Vagina (tissue), 2 donors: ENCODE measurements at places on chromosomes 7 and 10. TPM values are rescaled to one million over a fixed set of nuclear protein-coding genes. Genes with fewer than 3 reads are reported as not detected.

The OIT3 gene
- total RNA-seq, result not detected

The LIPF gene
- total RNA-seq, result not detected

The NAT16 gene
- total RNA-seq, result not detected

The WNT8B gene
- not detected for total RNA-seq

The NPFFR1 gene
- not detected for total RNA-seq

The CPA4 gene
- total RNA-seq, result 8.8 TPM

The WDR37 gene
- total RNA-seq, result 16.9 TPM

The VKORC1L1 gene
- 15.2 TPM for total RNA-seq

The SLC26A5 gene
- not detected for total RNA-seq

The ANLN gene
- total RNA-seq, result 18.9 TPM

The GIMAP2 gene
- 9.6 TPM for total RNA-seq

GRCh38 chr10:29227201-29227600 lies 61.7 kb upstream of the LYZL1 start:
- DNase-seq, result no peak

GRCh38 chr10:44881649-44882048 lies 29.5 kb upstream of the TMEM72 start:
- DNase-seq, result no peak

GRCh38 chr7:2966466-2967078 lies 77.1 kb downstream of the CARD11 start:
- DNase-seq, result peak; percentile 55

GRCh38 chr7:37047260-37047659 lies 323.0 kb upstream of the AOAH start:
- DNase-seq, result no peak

DNA sequence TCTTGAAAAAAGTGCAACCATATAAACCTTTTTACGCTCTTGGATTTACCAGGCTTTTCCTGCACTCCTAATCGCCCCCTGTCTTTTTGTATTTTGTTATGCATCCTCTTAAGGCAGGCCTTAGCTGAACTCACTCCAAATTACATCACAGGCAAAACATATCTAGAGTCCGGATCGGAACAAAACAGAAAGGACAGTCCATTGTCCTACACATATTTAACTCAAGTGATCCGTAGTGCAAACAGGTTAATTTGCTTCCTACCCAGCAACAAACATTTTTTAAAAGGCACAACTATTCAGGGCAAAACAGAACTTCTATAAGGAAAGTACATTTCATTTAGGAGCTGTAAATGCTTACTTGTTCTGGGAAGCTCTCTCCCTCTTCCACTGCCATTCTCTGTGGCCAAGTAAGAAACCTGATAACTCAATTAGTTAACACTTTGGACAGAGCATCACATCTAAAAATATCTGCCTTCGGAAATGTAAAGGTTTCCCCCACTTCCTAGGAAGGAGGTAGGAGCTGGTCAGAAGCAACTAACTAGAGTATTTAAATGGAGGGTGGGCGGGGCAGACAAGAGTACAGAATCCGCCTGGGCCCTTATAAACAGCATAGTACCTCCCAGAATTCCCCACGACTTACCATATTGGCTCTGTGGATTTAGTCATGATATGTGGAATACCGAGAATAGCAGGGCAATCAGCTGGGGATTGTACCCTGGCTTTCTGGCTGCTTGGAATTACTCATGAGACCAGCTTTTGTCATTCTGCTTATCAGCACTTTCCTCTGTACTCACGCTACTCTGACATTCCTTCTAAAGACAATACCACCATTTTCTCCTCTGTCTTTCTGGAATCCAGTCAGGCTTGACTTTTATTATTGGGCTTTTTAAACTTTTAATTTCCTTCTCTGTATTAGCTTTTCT lies 89.5 kb downstream of the ANK3 start:
- DNase-seq, result no peak

- no peak for DNase-seq
Measured at GRCh38 chr7:135169141-135169963, 1.2 kb downstream of the CYREN start.

DNA sequence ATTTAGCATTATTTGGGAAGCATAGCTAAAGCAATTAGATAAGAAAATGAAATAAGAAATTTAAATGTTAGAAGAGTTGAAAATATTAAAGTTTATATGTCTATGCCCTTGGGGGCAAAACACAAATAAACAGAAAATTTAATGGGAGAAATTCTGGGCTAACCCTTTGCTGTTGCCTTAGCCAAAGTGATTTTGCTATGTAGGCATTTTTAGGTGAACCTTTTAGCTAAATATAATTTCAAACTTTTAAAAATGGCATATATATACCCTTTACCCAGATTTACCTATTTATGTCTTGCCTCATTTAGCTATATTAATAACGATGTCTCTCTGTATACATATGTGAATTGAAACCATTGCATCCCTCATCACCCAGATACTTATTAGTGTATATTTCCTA lies 20.1 kb downstream of the NFE2L3 start:
- DNase-seq, result no peak

GRCh38 chr7:83658126-83658525 lies 9.2 kb upstream of the SEMA3E start:
- DNase-seq, result no peak

DNA sequence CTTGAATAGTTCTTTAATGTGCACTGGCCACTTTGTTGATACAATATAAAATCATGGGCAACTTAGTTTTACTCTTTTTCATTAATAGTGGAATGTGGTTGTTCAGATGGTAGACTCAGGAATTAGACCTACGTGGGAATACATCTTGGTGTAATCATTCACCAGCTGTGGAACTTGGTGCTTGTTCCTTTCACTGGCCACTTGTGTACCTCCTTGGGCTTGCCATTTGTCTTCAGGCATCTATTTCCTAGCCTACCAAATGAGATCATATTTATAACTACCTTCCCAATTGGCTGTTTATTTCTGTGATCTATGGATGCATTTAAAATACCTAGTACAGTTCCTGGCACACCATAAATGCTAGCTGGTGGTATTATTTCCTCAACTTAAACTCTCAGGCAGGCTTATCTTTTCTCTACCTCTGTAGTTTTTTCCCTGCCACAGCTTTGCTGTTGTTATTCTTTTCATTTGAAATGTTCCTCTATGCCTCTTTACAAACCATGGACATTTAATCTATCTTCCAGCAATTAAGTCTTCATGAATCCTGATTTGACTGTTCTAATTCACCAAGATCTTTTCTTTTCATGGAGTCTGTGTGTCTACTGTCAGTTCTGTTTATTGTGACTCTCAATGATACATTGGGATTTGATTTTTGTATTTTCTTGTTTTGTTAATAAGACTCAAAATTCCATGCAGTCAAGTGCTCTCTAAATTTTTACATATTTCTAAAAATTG lies 113.0 kb downstream of the ADAM22 start:
- no peak for DNase-seq

- no peak for DNase-seq
Measured at GRCh38 chr10:130817674-130818073, 493.8 kb downstream of the TCERG1L start.

- DNase-seq, result no peak
Measured at GRCh38 chr7:68752485-68753178, 845.6 kb upstream of the AUTS2 start.

- DNase-seq, result no peak
Measured at GRCh38 chr10:29174389-29174788, 114.5 kb upstream of the LYZL1 start.

- no peak for DNase-seq
Measured at GRCh38 chr10:84534168-84534567, 205.8 kb downstream of the CCSER2 start.

- DNase-seq, result no peak
Measured at GRCh38 chr7:7570584-7570983, 3.9 kb downstream of the MIOS start.

DNA sequence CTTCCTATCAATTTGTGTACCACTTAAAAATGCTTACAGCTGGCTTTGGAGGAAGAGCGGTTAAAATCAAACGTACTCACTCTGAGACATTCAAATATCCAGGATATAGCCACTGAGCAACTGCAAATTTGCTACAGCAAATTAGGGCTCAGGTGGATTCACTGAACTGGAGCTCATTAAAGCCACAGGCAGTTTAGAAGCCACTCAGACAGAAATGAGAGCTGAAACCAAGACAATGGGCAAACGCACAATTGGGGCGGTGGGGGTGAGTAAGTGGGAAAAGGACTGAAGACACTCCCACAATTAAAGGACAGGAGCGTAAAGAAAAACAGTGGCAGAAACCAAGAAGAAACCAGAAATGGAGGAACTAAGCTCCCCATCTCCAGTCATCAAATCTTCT lies 20.5 kb downstream of the MPP7 start:
- no peak for DNase-seq

- no peak for DNase-seq
Measured at GRCh38 chr7:108263425-108263824, 133.3 kb upstream of the LAMB4 start.

DNA sequence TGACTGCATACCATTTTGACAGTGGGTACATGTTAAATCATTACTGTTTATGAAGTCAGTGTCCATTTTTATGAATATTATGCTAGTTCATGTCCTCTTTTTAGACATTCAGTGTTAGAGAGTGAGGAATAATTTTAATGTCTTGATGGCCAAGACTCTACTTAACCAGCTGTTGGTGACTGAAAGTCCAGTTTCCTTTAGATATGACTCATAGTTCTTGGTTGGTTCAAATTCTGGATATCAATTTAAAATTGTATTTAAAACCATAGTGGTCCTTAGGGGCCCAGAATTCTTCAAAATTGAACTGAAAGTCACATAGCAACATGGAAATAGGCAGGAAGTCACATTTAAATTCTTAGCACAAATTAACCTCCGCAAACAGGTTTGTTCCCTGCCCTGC lies 196.5 kb upstream of the PRPS1L1 start:
- no peak for DNase-seq

GRCh38 chr7:24665564-24666294 lies 91.5 kb downstream of the GSDME start:
- no peak for DNase-seq

DNA sequence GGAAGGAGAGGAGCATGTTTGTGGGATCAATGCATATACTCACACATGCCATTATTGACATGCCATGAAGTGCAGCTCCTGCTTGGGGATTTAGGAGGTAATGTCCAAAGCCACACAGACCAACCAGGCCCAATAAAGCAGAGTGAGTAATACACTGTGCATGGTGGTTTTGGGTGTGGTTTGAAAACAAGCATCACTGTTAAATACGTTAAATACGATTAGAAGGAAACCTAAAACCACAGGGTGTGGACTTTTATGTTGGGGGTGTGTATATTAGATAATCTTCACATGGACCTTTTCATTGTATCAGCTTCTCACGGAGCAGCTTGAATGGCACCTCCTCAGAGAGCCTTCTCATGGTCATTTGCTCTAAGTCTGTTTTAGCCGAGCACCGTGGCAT lies 10.4 kb upstream of the EIF3A start:
- no peak for DNase-seq

- no peak for DNase-seq
Measured at GRCh38 chr7:82961240-82961639, 201.4 kb downstream of the PCLO start.

- DNase-seq, result no peak
Measured at GRCh38 chr10:114822444-114823076, 980 bp downstream of the FHIP2A start.

GRCh38 chr10:93060887-93061593 lies 442 bp downstream of the CYP26C1 start:
- no peak for DNase-seq

GRCh38 chr7:11232462-11232861 lies 258.8 kb downstream of the PHF14 start:
- DNase-seq, result no peak

- DNase-seq, result no peak
Measured at GRCh38 chr10:129719889-129720590, 244.0 kb downstream of the EBF3 start.

DNA sequence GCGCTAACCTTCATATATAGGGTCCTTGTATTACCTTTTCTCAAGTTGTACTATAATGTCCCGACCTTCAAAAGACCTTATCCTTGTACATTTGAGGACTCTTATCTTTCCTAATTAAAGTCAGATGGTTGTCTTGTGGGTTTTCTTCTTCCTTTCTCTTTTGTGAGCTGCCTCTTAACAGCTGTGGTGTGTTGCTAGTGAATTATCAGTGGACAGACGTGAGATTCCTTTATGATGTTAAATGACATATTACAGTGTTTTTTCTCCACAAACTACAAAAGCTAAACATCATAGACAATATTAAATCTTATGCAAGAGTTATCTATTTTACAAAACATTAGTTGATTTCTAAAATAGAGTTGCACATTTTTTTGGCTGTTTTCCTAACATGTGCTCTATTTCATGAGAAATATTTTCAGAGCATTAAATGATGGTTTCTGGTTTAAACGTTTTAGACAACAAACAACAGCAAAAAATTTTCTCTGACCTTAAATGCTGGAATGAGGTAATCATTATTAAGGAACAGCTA lies 272.2 kb upstream of the NPVF start:
- no peak for DNase-seq

DNA sequence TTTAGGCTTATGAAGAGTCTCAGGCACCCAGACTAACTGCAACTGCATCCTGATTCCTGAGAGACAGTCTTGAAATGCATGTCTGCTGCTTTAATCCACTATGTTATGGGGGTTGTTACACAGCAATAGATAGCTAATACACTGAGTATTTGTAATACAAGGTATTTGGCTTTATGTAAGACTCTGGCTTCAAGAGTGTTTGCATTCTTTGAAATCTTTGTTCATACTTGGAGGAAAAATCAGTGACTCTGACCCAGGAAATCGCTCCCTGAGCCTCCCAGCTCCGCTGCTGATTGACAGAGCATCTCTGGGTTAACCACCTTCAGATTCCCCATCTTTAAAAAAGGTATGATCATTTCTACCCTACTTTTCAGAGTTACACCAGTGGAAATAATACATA lies 133.9 kb downstream of the MTPAP start:
- DNase-seq, result no peak

- DNase-seq, result no peak
Measured at GRCh38 chr7:130351791-130352090, 7.1 kb downstream of the CPA5 start.

DNA sequence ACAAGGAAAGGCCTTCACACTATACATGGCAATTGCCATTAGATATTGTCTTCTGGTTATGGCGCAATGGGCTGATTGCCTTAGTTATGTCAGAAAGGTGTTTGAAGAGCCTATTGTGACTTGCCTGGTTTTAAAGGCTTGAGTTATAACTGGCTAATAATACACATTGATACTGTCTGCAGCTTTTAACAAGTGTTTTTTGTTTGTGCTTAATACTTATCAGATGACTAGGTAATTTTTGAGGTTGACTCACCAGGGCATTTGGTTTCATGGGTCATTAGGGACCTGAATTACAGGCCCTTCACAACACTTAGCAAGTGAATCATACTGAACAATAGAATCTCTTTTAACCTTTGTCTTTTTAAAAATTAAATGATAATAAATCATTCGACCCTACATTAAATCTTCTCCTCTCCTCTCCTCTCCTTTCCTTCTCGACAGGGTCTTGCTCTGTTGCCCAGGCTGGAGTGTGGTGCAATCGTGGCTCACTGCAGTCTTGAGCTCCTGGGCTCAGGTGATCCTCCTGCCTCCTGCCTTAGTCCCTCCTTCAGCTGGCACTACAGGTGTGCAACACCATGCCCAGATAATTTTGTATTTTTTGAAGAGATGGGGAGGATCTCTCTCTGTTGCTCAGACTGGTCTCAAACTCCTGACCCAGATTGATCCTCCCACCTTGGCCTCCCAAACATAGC lies 196.3 kb downstream of the JCAD start:
- DNase-seq, result no peak

- DNase-seq, result no peak
Measured at GRCh38 chr7:106779877-106780276, 85.2 kb upstream of the PIK3CG start.

- DNase-seq, result no peak
Measured at GRCh38 chr10:130003166-130003565, 39.1 kb upstream of the EBF3 start.

GRCh38 chr7:54529568-54529967 lies 12.6 kb upstream of the VSTM2A start:
- DNase-seq, result no peak

- DNase-seq, result no peak
Measured at GRCh38 chr7:30863706-30864035, 48.0 kb upstream of the AQP1 start.
